Jurkat, Clone E6-1 (cell line): ENCODE measurements at places on chromosomes 12 and 14.

GRCh38 chr14:58870961-58871360 lies 233.2 kb downstream of the DACT1 start:
- no peak for DNase-seq

- no peak for DNase-seq
These were observed 13.7 kb downstream of the ATXN7L3B start for GRCh38 chr12:74551291-74551690.

DNA sequence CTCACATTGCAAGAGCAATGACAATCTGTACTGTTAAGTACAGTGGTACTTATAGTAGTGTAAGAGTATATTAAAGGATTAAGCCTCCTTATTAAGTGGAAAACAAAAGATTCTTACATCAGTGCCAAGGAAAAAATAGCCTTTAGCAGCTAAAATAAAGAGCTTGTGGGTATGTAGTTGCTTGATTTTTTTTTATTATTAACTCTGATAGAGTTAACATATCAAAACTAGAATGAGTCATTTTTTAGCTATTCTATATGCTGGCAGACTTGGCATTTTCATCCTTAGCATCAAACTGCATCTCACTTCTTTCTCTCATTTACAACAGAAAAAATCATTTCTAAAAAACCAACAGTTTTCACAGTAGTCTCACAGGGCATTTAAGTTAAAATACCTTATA lies 86.5 kb downstream of the ATP2B1 start:
- DNase-seq, result no peak

- peak; percentile 96 for DNase-seq
These were observed at the start of gene PWP1 for GRCh38 chr12:107685360-107686248. Gene PWP1, plus strand, starts transcription at chr12:107685799. Its CDS starts 101 bp downstream, at chr12:107685900.

DNA sequence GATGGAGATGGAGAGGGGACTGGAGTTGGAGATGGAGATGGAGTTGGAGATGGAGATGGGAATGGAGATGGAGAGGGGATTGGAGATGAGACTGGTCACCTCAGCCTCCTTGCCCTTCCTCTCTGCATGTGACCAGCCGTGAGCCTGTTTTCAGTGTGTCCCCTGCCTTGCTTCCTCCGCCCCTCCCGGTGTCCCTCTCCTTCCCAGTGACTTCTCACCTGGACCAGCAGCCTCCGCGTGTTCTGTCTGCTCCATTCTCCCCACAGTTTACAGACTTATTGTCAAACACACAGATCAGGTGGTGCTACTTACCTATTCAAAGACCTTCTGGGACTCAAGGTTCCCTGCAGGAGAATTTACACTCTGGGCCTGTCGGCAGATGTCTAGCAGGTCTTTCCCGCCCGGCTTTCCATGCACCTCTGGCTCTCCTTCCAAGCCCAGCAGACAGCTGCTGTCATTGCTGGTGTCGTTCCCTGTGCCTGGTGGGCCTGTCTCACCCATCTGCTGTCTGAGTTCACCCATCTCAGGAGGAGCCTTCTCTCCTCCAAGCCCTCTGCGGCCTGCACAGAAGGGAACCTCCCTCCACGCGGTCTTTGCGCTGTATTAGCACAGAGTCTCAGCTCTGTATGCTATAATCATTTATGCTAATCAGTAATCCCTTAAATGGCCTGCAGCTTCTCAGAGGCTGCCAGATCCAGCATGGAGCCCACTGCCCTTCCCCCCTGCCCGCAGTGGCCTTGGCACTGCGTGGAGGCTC lies 62.1 kb downstream of the ADGRD1 start:
- DNase-seq, result no peak

DNA sequence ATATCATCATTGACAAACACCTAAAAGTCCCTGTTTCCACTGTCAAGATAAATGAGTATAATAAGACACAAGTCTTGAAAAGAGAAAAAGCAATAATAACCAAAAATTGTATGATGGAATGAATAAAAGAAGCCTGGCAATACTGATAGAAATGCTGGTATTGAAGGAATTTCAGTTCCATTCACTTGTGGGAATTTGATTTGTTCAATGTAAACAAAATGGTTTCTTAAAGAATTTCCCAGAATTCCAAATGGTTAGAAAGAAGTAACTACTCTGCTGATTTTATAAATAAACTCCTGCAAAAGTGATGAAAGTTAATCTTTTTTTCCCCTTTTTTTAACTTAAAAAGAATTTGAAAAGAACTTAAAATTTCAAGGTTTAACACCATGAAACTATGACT lies 129.9 kb upstream of the PDZRN4 start:
- no peak for DNase-seq

- no peak for DNase-seq
These were observed 5.4 kb upstream of the RIC8B start for GRCh38 chr12:106769078-106769477.

DNA sequence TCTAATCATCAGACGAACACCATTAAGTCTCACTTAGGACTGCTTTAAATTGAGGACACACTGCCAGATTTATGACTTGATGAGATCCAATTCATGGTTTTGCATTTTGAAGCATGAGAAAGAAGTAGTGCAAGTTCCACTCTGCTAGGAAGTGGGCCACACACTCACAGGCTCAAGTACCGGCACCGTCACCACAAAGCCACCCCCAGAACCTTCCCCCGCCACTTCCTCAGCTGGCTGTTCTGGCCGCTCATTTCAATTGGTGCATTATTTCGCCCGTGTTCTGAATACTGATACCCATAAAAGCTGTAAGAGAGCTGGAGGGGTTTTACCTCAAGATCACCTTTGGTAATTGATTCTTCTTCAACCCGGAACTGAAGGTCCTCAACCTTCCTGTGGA lies 70.1 kb downstream of the CLIP1 start:
- no peak for DNase-seq

- DNase-seq, result no peak
These were observed 4.4 kb downstream of the SLC38A2 start for GRCh38 chr12:46368138-46368537.

GRCh38 chr12:113373969-113374368 lies 15.6 kb downstream of the PLBD2 start:
- no peak for DNase-seq

GRCh38 chr14:92241966-92242595 lies 80.9 kb upstream of the SLC24A4 start:
- no peak for DNase-seq

GRCh38 chr14:77565289-77565993 lies 51.0 kb downstream of the SPTLC2 start:
- DNase-seq, result no peak

DNA sequence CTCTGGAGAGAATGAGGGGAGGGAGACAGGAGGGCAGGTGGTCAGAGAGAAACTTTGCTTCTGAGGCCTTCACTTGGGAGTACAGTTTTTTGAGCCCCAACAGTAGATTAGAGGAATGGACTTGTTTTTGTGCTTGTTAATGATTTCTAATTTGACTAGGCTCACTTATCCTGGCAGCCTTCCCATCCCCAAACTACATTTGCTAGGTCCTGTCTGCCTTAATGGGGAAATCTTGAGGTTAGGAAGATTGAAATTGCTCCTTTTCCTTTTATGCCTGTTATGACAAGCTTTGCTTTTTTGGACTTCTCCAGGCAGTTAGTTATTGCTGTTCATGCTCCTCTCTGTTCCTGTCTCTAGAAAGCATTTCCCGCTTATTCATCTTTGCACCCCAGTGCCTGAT lies 37.7 kb downstream of the SYNE2 start:
- DNase-seq, result no peak

GRCh38 chr12:111057701-111058425 lies 137.5 kb upstream of the MYL2 start:
- no peak for DNase-seq

DNA sequence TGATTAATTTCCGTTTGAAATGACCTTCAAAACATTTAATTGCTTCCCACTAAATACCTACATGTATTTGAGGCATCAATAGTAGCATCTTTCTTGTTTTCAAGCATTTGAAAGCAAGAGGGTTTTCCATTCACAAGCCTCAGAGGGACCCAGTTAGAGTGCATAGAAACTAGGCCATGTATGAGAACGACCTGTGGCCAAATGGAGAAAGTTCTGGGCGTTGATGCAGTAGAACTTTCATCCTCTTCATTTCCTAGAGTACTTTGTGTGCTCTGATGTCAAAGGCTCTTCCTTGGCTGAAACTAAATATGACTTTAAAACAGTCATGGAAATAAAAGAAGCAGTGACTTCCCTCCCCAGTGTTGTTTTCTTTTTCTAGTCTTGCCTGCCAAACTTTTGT lies 944 bp upstream of the DHRS7 start:
- no peak for DNase-seq

DNA sequence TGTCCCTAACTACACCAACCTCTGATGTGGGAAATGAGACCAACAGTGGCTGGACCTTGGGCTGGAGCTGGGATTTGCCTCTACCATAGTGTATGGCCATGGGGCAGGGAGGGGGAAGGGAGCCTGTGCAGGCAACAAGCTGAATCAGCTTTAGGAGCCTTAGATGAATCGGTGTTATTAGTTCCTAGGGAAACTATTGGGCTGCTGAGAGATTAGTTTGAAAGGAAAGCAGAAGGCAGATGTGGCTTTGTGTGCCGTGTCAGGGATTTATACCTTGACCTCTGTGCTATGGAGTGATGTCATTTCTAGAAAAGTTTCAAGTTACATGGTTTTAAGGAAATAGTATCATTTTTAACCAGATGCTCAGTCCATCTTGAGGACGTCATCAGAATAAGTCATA lies 19.5 kb upstream of the GAS2L3 start:
- DNase-seq, result no peak

- no peak for DNase-seq
These were observed 114.4 kb upstream of the OVCH1 start for GRCh38 chr12:29611906-29612305.

DNA sequence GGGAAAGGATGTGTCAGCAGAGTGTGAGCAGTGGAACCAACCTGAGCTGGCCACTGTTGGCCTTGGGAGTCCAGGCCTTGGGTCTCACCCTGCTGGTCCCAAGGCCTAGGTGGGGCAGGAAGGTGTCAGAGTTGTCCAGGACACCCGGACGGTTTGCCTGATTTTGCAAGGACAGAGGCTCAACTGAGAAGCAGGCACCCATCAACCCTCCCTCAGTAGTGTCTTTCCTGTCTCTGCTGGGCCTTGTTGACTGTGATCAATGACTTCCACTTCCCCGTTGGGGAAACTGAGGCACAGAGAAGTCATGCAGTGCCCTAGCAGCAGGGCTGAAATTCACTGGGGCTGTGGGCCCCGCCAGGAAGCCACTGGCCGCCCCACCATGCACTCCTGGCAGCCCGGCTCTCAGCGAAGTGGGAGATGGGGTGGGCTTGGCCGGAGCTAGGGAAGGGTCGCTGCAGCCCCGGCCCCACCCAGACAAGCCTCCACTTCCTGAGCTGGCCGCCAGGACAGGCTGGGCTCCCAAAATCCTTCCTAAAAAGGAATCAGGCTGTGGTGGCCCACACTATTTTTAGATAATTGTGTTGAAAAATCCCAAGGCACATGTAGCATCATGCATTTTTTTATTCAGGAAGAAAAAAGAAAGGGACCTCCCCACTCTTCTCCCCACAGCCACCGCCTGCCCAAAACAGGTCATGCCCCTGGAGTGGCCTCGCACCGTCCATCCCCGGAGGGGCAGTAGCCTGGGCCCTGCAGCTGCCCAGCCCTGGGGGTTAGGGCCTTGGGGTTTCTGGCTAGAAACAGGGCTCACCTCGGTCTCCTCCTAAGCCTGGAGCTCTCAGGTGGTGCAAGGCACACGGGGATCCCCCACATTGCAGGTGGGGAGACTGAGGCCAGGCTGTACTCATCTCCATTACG lies 127.4 kb downstream of the CALM1 start:
- DNase-seq, result no peak

DNA sequence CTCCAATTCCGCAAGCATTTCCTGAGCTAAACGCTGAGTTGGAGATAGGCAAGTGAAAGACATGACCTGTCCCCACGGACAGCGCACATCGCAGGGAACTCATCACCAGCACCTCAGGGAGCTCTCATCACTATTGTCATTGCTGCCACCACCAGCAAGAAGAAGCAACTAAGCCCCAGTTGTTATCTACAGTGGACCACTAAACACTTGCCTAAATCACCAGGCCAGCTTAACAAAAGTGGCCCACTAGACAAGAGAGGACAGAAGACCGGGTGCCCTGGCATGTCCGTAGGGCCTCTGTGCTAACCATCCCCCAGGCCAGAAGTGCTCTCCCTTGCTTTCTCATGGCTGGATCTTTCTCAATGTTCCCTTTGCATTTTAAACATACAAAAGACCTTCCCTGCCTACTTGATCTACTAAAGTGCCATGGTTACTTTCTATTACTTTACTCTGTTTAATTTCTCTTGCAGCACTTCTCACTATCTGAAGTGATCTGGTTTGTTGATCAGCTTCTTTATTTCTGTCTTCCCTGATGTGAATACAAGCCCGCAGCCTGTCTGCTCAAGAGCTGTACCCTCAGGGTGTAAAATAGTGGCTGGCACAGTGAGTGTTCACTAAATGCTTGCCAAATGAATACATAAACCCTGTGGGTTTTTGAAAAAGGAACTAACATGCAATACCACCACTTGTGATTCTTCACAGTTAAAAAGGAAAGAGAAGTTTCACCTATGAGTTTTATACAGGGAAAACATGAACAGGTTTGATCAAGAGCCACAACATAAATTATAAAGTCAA lies 60.9 kb upstream of the RFLNA start:
- no peak for DNase-seq

DNA sequence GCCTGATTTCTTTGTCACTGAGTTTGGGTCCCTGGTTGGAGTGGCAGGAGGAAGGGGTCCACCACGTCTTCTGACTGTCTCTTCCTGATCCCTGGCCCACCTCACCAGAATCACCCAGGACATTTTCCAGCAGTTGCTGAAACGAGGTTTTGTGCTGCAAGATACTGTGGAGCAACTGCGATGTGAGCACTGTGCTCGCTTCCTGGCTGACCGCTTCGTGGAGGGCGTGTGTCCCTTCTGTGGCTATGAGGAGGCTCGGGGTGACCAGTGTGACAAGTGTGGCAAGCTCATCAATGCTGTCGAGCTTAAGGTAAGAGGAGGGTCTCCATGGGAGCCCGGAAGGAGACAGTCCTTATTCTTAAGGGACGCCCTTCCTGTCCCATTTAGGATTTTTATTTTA lies 12.3 kb downstream of the MARS1 start:
- DNase-seq, result no peak

DNA sequence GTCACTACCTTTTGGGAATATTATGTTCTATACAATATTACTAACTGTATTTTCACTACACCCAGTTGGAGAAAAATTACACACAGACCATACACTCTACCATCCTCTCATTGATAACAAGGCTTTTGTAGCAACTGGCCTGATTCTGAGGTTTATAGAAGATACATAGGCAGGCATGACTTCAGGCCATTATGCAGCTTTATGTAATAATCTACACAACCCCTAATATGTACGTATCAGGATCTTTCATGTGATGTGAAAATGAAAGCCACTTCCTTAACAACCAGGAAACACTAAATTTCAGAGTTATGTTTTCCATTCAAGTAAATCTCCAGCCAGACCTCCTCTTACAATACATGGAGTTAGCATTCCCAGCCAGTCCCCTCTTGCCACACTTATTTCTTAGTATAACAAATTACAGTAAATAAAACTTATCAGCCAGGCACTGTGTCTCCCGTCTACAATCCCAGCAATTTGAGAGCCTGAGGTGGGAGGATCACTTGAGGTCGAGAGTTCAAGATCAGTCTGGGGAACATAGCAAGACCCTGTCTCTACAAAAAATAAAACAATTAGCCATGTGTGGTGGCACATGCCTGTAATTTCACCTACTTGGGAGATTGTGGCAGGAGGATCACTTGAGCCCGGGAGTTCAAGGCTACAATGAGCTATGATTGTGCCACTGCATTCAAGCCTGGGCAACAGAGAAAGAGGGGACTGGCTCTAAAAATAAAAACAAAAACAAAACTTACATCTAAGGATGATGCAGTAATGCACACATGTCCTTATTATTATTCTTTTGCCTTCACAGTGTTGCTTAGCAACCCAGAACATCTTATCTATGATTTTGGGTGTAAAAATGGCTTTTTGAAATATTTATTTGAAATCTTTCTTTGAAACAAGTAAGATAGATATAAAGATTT lies 10.4 kb upstream of the OSBPL8 start:
- DNase-seq, result no peak

- DNase-seq, result no peak
These were observed 14.4 kb downstream of the FAM222A start for GRCh38 chr12:109727746-109728726.
